NCI-H2029 treated with DMSO at 0.1 percent for 48 hours (cell line): ENCODE measurements at places on chromosomes 7 and 10.
A peak's percentile ranks its signal among the peaks of the same experiment; 100 is the strongest.

DNA sequence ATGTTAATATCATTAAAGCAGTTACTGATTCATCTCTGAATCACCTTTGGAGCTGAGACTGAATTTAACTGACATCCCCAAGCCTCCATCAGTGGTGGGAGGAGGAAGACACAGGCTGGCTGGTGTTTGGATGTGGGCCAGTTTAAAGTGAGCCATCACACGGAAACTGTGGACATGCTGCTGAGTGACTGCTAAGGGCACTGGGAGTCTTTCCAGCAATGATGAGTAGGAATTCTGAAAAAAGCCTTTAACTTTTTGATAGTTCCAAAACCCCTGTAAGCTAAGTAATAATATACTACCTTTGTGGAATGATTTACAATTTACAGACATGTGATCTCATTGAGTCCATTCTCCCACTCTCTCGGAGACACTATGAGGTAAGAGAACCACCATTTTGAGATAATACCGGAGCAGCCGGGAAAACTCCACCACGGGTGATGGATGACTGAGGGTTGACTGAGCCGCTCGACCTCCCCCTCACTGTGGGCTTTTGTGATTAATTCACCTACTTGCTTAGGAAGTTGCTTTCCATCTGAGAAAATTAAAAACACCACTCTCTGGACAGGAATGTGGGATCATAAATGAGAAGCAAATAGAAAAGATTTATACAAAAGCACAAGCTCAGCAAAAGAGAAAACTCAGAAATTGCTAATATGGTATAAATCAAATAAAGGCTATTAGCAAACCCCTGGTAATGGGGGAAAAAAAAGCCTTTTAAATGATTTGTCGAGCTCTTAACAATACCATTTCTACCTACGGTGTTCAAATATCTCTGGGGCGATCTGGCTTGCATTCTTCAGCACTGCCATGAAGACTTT lies 194.8 kb downstream of the FANK1 start:
- DNase-seq, result no peak

DNA sequence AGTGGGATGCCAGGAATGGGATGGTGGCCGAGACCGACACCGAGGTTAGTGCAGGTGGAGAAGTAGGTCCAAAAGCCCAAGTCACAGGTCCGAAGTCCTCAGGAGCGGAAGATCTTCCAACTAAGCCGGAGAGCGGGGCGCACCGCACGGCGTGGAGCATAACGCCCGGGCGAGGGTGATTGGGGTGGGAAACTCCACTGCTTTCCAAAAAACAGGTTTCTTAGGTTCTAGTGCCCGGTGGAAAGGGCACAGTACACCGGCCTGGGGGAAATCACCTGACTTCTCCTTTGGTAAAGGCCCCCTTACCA lies 11.4 kb upstream of the SPAG6 start:
- no peak for DNase-seq

DNA sequence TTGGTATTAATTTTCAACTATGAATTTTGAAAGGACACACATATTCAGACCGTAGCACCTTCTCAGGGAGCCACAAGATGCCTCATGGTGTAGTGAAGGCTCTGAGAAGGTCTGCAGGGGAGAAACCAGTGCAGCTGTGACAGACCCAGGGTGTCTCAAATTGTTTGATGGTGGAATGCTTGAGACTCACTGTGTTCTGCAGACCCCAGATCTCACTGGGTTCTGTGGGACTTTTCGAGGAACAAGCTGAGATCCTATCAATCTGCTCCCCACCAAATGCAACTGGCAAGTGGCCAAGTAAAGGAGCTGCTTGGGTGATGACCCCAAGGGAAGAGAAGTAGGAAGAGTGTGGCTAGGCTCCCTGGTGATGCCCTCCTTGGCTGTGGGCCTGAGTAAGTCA lies 130.5 kb upstream of the UNC5B start:
- no peak for DNase-seq

GRCh38 chr7:96131525-96131924 lies 190.4 kb downstream of the SLC25A13 start:
- no peak for DNase-seq

GRCh38 chr7:139731802-139732470 lies 45.9 kb downstream of the HIPK2 start:
- peak; percentile 26 for DNase-seq

GRCh38 chr10:17128261-17128660 lies 1.4 kb downstream of the CUBN start:
- DNase-seq, result no peak

DNA sequence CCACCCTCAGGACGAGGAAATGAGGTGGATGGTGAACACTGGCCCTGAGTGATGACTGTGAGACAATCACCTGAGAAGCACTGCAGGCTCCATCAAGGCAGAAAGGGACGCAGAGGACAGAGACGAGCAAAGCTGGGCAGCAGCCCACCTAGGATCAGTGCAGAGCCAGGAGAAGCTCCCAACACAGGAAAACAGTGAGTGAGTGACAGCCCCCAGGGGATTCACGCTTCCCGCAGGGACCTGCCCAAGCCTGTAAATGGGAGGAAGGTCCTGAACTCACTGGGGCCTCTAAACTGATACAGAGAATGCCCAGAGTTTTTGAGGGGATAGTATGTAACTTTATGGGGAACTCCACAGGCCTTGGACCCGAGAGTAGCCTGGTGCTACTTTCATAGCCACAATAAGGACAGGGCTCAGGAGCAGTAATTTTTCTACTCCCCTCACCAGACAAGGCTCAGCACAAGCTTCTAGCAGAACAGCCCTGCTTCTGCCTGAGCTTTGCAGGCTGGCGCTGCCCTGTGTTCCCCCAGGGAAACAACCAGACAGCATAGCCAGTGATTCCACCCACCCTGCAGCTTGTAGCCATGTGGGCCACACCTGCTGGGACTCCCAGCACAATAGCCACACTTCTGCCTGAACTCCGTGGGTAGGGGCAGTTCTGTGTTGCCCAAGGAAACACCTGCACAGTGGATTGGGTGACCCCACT lies 708.4 kb downstream of the POM121L12 start:
- DNase-seq, result no peak

DNA sequence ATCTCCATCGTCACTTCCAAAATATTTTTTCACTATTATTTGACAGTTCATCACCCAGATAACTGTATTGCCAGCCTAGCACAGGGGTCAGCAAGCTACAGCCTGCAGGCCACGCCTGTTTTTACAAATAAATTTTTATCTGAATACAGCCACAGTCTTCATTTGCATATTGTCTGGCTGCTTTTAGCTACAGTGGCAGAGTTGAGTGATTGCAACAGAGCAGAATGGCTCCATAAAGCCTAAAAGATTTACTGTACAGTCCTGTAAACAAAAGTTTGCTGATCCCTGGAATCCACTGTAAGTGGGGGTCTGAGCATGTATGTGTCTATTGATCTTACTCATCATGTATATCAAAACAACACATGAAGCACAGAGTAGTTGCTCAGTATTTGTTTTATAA lies 45.9 kb upstream of the GNAI1 start:
- no peak for DNase-seq

- DNase-seq, result no peak
These were observed 83.2 kb upstream of the KIF5B start for GRCh38 chr10:32139223-32140073.

DNA sequence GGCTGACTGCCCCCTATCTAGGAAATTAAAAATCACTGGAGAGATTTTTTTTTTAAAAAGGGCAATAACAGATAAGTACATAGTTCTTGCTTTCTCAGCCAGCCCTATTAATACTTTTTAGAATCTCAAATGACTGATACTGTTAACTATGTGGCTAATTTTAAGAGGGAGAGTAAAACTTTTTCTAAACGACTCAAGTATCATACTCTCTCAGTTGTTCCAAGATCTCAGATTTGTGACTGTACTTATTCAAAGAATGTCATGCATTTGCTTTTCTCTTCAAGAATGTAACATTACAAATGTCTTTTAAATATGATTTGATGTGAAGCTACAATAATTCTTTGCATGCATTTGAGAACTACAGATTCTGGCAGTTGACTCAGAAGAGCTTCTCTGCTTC lies 55.4 kb upstream of the RAB11FIP2 start:
- DNase-seq, result no peak

DNA sequence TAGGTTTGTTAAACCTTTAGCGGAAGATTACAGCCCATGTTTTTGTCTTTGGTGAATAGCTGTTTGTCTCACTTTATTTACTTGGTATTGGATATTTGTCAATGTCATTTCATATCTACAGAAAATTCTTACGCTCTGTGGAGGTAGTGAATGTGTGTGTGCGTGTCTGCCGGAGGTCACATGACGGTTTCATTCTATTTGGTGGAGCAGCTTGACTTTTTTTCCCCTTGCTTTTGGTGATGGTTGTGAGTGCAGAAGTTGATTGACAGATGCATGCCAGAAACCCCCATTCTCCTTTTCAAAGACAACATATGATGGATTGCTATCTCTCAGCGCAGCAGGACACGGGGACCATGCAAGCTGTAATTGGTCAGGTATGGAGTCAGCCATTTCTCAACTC lies at the start of gene POU6F2:
Gene POU6F2 (plus strand): TSS at position 225 of the 400 bp plus-strand sequence. CDS start 45 bp downstream, at position 270.
- no peak for DNase-seq

GRCh38 chr10:129522041-129522585 lies 55.1 kb downstream of the MGMT start:
- no peak for DNase-seq

DNA sequence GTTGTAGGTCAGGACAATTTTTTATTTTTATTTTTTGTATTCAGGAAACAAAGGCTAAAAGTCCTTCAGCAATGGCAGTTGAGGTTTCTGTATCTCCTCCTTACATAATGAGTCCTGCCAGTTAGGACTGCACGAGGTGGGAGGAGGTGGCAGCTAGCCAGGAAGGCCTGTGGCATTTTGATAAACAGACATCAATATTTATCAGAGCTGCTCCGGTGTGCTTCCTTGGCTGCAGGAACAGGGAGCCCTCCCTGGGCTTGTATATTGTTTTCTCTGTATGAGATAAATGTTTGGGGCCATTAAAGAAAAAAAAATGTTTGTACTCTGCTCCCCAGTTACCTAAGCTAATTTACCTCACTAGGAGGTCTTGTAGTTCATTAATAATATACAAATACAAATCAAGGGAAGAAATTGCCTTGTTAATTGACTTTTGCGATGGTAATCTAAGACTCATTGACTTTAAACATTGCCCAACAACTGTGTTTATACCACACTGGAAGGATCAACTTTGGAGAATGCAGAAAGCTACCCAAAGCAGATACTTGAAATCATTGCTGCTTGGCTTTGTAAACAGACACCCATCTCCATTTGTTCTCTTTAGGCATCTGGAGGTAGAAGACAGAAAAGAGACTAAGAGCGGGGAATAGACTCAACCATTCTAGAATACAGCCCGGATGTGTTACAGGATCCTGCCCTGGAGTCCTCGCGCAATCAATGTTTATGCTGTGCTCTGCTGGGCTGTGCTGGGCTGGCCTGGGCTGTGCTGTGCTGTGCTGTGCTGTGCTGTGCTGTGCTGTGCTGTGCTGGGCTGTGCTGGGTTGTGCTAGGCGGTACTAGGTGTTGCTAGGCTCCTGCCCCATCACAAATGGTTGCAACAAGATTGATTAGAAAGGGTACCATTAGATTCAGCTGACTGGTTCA lies 36.5 kb upstream of the PDZD8 start:
- DNase-seq, result peak; percentile 5

- DNase-seq, result no peak
These were observed 17.1 kb upstream of the HK1 start for GRCh38 chr10:69261184-69261583.

GRCh38 chr10:46231087-46231486 lies 55.7 kb upstream of the ANTXRL start:
- DNase-seq, result no peak

GRCh38 chr10:71006506-71006905 lies 118.1 kb upstream of the PCBD1 start:
- DNase-seq, result no peak

- no peak for DNase-seq
These were observed 44.7 kb downstream of the ABLIM1 start for GRCh38 chr10:114613237-114613979.

DNA sequence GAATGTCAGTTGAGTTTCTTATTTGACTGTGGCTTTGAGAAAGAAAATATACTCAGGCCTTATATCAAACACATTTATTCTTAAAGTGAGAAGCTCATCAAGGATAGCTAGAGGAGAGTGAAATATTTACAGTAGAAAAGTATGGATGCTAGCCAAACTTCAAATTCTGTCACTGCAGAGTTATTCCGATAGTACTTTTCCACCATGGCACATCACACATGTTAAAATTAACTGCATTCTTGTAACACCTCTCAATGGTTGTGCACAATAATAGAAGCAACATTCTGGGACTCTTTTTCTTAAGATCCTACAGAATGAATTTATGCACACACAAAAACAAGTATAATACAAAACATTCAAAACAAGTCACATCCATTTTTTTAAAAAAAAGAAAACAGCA lies 4.5 kb downstream of the PPP1R3C start:
- no peak for DNase-seq

DNA sequence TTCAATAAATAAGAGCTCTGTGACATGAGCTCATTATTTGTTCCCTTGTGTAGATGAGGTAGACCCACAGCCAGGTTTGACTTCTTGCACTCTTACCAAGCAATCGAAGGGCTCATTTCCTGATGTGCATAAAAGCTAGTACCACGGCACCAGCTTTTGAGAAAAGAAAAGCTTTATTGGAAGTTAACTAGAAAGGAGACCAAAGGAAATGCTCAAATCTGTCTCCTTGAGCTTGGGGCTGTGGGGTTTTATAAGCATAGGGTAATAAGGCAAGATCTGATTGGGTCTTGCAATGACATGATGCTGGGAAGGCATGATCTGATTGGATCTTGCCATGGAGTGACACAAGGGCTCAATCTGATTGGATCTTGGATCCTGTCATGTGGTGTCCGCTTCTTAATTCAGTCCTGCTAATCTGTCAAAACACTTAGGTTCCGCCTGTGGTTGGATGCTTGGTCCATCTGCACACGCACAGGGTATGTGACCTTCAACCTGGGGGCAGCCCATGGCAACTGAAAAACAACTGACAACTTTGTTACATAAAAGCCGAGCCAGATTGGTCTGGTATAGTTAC lies 47.8 kb upstream of the FRMD4A start:
- no peak for DNase-seq

- DNase-seq, result no peak
These were observed 129.9 kb downstream of the CDH23 start for GRCh38 chr10:71526653-71527052.
